ENCODE measurements at places on chromosomes 12 and 14.

GRCh38 chr12:49944718-49945117, 5.8 kb upstream of the AQP2 start:
- no peak for DNase-seq

DNA sequence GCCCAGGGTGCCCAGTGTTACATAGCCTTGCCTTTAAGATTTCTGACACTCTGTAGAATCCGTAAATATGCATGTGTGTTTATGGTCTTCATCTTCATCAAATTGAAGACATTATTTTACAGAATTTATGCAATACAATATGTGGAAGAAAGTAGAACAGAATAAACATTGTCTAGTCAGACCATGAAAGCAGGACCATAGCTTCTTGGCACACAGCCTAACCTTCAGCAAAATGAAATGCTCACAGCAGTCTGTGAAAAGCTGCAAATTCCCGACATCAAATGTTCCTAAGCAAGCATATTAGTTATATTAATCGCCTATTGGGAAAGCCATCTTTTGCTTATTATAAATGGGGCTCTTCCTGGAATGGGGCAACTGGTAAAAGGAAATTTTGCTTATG, 111.3 kb upstream of the GARIN2 start:
- no peak for DNase-seq

GRCh38 chr12:124909831-124910560, 4.5 kb downstream of the UBC start:
- no peak for DNase-seq

DNA sequence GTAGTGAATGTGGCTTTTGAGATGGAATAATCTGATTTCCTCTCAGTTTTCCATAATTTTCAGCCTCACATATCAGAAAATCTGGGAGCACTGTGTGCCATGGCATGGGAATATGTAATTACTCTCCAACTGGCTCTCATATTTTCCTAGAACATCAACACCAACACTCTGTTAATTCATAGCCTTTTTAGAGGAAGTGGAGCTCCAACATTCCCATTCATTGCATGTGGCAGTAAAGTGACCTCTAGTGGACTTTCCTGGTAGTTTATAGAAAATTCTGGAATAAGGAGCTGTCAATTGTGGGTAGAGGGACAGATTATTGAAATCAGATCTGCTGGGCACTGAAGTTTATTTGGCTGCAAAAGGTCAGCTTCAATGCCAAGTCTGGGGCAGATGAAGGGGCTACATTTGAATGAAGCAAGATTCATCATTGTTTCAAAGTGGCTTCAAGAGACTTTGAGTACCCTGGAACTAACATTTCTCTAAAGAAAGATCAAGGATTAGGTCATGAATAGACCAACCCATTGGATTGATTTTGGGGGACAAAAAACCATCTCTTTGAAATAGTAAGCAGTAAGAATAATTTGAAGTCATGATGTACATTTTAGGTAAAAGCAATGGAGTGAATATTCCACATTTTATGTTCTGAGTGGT, 23.6 kb upstream of the USP44 start:
- no peak for DNase-seq

DNA sequence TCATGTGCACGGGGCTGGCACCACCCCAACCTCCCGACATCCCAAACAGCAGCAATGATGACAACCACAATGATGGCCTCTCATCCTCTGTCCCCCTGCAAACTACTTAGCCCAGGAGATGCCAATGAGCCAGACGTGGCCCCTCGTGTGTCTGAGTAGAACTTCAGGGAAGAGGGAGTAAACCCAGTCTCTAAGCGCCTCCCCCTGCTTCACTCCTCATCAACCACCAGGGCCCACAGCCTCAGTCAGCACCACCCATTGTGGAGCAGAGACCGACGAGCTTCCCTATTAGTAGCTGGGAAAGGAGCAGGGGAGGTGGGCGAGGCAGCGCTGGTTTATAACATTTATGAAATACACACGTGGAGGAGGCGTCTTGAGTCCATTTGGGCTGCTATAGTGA, 182.7 kb upstream of the SFSWAP start:
- no peak for DNase-seq

GRCh38 chr12:110421701-110422100, 18.2 kb upstream of the ANAPC7 start:
- DNase-seq: no peak

- no peak for DNase-seq
Measured at GRCh38 chr14:94128216-94128839, 1.1 kb downstream of the IFI27L2 start.

DNA sequence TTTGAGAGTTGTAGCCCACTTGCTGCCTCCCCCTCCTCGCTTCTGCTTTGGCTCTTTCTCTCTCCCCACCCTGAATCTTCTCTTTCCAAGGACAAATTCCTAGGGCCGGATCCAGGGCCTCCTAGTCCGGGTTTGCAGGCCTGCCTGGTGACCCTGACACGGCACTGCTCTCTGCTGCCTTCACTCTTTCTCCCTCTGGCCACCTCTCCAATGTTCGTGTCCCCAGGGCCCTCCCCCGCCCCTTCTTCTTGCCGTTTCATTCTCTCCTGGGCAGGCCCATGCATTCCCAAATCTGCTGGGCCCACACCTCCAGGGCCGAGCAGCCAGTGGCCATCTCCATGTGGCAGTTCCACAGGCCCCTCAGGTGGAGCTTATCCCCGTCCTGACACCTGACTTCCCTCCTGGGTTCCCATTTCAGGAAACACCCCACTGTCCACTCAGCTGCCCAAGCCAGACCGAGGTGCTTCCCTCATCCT, 34.0 kb upstream of the CORO1C start:
- DNase-seq: no peak

DNA sequence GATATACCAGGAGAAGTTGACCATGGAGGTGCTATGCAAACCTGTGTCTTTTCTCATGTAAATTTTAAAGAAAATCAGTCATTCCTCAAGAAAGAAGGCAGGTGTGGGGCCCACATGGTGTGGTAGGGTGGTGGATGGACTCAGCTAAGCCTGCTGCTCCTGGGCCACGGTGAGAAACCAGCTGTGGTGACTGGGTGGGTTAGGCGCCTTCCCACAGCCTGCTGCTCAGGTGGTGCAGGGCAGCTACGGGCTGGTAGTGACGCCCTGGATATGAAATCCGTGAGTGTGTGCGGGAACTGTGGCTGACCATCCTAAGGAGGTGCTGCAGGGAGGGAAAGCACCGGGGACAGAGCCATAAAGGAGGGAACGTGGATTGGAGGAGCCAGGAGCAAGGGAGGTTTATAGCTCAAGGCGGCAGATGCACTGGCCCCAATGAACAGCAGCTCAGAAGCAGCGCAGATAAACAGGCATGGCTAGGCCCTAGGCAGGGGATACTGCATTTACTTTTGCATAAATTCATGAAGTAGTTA, 408.8 kb downstream of the FUT8 start:
- no peak for DNase-seq

DNA sequence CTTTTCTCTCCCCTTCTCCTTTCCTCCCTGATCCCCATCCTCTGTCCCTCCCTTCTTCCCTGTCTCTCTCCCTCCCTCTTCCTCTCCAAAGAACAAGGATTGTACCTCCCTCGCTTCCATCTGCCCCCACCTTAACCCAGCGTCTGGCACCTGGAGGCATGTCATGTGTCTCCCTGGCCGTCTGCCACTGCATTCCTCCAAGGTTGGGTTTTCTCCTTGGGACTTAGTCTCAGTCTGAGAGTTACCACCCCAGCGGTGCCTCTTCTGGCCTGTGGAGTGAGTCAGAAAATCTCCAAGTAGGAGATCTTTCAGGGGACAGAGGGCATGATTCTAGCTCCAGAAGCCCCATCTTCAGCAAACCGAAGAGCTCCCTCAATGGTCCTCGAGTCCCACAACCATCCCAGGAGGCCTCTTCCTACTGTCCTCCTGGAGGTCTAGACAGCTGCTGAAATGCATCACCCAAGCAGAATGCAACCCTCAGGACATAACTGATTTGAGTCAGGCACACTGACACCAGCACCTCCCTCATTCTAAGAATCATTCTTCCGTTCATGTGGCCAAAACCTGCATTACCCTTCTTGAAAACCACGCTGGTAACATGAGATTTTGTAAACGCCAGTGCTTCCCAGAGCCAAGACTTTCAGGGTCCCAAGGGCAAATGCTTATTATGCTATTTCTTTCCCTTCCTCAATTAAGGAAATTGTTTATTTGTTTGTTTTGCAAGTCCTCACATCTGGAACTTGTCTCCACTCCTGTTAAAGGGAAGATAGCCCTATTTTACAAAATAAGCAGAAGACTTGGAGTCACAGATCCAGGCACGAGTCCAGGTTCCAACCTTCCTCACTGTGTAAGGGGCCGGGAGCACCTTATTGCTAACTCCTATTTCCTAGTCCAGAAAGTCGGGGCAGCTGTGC, 463.2 kb downstream of the BCL11B start:
- DNase-seq: no peak

- no peak for DNase-seq
Measured at GRCh38 chr12:46948936-46949545, 123.2 kb upstream of the SLC38A4 start.

DNA sequence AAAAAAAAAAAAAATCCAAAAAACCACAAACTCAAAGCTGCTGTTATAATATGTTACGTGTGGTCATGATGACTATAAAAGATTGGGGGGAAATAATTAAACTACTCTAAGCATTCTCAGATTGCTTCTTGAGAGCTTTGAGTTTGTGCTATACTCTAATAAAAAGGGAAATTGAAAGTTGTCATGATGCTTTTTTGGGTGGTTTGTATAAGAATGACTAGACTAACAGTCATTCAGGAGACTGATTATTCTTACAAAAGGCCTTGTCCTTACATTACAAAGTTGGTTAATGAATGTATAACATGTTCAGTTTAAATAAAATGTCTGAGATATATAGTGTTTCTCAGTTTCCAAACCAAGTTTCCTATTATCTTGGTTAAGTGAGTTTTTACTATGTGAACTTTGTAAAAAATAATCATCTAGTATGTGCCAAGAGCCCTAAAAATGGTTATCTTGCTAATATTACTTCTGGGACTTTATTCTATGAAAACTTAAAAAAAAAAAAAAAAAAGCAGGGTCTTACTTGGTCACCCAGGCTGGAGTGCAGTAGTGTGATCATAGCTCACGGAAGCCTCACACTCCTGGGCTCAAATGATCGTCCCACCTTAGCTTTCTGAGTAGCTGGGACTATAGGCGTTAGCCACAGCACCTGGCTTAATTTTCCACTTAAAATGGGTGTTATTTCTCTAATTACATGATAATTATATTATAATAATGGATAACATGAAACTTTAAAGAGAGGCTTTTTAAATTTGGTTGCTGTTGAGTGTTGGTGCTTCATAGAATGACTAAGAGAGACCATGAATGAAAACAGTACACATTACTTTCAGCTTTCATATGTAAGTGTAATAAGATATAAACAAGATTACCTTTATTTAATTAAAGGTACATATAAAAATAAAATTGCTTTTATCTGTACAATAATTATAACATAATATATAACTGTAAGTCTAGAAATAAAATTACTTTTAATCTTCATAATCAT, 459.6 kb upstream of the RGS6 start:
- no peak for DNase-seq

GRCh38 chr14:53971521-53971920, 14.9 kb upstream of the BMP4 start:
- DNase-seq: no peak

GRCh38 chr12:26740991-26741390, 92.0 kb downstream of the ITPR2 start:
- no peak for DNase-seq

GRCh38 chr12:57138526-57139272, 8.7 kb downstream of the LRP1-AS start:
- no peak for DNase-seq

DNA sequence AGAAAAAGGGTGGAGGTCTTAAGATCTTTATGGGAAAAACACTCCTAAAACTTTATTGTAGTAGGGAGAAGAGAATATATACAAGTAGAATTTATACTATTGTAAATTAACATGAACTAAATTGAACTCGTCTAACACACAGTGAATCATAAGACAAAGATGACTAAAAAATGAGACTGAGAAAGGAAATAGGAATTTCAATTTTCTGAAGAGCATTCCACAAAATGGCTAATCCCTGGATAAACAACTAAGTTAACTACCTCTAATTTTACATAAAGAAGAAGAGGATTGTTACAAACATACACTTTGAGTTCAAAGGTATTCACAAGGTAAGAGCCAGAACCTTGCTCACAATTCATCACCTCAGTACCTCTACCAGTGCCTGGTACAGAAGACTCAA, 2.0 kb downstream of the MAP4K5 start:
- DNase-seq: no peak

DNA sequence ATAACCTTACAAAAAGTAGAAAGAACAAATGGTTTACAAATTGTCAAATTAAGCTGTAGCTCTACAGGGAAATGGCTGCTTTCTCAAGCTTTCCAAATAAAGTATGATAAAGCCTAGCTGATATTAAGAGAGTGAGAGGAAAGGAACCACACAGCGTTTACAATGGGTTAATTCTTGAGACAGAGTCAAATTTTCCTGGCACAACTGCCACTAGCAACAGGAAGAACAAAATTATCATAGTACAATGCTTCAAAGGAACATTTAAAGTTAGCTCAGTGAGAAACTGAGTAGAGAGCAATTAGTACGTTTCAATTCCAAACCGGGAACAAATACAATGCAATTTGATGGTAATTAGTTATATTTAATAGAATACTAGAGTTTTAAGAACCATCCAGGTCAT, 116.0 kb downstream of the PPP1R12A start:
- DNase-seq: no peak

GRCh38 chr12:67541625-67541991, 106.9 kb upstream of the DYRK2 start:
- DNase-seq: no peak

DNA sequence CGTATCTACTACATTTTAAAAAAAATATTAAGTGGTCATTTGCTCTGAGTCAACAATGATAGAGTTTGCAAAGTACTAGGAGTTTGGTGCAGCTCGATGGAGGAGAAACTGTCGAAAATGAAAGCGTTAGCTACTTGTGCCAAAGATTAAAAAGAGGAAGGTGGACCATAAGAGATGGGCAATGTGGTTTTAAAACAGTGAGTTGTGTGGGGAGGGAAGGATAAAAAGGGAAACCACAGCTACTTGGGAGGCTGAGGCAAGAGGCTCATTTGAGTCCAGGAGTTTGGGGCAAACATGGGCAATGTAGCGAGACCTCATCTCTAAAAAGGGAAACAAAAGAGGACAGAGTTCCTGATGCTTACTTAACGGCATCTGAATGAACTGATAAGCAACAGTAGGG, 18.2 kb upstream of the STRAP start:
- DNase-seq: no peak

GRCh38 chr14:92450351-92451070, 63.1 kb upstream of the RIN3 start:
- DNase-seq: no peak

GRCh38 chr14:70955543-70956480, 48.6 kb downstream of the PCNX1 start:
- DNase-seq: no peak

DNA sequence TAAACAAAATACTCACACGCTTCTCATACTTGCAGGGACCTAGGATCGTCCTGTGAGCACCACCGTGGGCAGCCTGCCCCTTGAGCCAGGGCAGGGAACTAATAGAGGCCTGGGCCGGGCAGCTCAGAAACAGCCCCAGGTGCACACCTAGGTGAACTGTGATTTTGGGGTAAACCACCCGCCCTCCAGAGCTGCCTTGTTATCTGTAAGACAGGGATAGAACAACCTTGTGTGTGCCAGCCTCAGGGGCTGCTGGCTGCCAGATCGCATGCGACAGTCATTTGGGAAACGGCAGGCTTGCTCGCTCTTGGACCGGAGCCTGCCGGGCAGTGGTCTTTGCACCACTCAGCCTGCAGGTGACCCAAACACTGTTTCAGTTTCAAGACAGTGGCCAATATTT, 86.8 kb downstream of the ADGRD1 start:
- no peak for DNase-seq

Data from T-helper 1 cell (primary cell).